SK-N-DZ (cell line): ENCODE measurements at places on chromosomes 1 and 21.

DNA sequence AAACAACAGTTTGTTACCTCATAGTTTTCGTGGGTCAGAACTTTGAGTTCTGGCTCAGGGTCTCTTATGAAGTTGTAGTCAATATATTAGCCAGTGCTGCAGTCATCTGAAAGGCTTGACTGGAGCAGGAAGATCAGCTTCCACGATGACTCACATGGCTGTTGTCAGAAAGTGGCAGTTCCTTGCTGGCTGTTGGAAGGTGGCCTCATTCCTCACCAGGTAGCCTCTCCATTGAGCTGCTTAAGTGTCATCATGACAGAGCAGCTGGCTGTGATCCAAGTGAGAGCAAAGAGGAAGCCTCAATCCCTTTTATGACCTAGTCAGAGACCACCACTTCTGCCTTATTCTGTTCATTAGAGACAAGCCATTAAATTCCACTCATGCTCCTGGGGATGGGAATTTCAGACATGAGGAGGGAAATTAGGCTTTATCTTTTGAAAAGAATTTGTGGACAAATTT is 5.6 kb downstream of the OSBPL9 start:
- DNase-seq, result no peak

DNA sequence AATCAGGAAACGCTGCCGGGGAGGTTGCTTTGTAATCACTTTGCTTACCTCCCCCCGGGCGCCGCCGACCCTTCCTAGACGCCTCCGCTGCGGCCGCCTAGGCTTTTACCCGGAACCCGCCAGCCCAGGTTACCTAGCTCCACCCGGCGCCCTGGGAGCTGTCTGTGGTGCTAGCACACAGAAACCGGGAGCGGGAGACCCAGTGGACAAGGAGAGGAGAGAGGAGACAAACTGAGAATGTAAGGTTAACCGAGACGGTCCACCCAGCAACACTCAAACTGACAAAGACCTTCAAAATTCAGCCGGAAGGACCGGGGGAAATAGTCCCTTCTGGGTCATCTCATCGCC is 9.8 kb downstream of the BARHL2 start:
- DNase-seq, result no peak

DNA sequence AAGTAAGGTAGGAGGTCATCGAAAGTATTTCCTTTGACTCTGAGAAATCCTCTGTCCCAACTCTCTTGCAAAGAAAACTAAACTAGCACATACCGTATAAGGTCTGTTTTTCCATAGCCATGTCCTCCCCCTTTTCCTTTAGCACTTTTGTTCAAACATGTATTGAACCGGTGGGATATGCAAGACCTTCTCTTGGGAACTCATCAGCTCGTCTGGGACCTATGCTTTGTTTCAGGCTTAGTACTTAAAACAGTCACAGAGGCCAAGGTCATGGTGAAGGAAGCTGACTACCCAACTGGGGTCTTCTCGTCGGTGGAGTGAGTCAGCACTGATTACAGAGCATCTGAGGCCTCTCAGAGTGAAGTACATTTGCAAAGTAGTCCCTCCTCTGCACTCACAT is 185.0 kb downstream of the ZBTB18 start:
- DNase-seq, result no peak

DNA sequence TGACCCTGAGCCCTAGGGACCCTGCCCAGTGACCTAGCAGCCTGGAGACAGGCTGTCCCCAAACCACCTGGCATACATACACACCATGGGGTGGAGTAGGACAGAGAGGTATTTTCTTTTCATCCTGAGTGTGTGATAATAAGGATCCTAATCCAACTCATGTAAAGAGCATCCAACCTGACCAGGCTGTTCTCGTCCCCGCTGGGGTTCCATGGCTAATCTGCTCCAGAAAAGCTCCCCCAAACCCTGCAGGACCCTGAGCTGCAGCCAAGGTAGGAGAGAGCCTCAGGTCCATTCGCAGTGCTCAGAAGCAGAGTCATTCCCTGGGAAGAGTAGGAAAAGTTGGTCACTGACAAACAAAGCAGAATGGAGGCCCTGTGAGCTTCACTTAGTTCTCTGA is 31.4 kb downstream of the KCND3 start:
- no peak for DNase-seq

GRCh38 chr1:221487781-221488524 is 253.9 kb downstream of the DUSP10 start:
- no peak for DNase-seq

GRCh38 chr1:229225331-229225782 is 45.6 kb upstream of the RAB4A start:
- DNase-seq, result no peak

GRCh38 chr1:225998560-225999226 is 450 bp downstream of the SDE2 start:
- DNase-seq, result no peak

GRCh38 chr1:214303141-214303930 is 22.4 kb downstream of the SMYD2 start:
- DNase-seq, result no peak

DNA sequence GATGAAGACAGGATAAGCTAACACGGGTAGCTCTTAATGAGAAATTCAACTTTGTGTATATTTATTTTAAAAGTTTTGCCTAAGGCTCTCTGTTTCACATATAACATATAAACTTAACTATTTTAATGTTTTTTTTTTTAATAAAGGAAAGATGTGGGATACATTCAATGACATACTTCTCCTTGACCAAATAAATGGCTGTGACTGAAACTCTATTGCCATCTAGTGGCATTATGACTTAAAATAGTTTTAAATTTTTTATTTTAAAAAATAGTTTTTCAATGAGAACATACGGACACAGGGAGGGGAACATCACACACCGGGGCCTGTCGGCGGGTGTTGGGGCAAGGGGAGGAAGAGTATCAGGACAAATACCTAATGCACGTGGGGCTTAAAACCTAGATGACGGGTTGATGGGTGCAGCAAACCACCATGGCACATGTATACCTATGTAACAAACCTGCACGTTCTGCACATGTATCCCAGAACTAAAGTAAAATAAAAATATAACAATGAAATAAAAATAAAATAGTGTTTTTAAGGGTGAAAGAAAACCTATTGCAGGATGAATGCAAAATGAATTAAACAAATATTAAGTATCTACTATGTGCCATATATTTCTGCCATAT is 83.4 kb downstream of the LYST start:
- DNase-seq, result peak; percentile 21

DNA sequence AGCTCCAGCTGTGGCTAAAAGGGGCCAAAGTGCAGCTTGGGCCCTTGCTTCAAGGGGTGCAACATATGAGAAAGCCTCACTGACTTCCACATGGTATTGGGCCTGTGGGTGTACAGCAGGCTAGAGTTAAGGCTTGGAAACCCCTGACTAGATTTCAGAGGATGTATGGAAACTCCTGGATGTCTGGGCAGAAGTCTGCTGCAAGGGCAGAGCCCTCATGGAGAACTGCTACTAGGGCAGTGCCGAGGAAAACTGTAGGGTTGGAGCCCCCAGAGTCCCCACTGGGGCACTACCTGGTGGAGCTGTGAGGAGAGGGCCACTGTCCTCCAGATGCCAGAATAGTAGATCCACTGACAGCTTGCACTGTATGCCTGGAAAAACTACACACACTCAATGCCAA is 69.5 kb downstream of the XCL2 start:
- no peak for DNase-seq

DNA sequence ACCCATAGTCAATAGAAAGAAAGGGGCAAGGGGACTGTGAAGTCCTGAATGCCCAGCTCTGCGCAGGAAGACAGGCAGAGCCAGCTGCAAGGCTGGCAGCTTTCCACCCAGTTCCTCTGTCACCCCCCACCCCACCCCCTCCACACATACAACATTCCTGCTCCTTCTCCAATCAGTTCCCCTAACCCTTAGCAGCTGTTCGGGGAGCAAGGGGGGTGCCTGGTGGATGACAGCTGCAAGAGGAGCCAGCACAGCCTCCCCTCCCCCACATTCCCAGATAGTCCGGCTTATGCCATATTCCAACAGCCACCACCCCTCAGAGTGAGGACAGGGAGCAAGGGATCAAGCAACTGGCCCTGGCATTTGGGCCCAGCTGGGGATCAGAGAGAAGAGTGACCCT is 9.7 kb downstream of the ARHGEF2 start:
- DNase-seq, result no peak

- DNase-seq, result no peak
Observed at GRCh38 chr1:156899956-156900718, 6.6 kb downstream of the PEAR1 start.

GRCh38 chr21:44568667-44569556 is 4.6 kb upstream of the KRTAP10-4 start:
- no peak for DNase-seq

- DNase-seq, result no peak
Observed at GRCh38 chr1:70140343-70140742, 65.0 kb downstream of the LRRC40 start.

DNA sequence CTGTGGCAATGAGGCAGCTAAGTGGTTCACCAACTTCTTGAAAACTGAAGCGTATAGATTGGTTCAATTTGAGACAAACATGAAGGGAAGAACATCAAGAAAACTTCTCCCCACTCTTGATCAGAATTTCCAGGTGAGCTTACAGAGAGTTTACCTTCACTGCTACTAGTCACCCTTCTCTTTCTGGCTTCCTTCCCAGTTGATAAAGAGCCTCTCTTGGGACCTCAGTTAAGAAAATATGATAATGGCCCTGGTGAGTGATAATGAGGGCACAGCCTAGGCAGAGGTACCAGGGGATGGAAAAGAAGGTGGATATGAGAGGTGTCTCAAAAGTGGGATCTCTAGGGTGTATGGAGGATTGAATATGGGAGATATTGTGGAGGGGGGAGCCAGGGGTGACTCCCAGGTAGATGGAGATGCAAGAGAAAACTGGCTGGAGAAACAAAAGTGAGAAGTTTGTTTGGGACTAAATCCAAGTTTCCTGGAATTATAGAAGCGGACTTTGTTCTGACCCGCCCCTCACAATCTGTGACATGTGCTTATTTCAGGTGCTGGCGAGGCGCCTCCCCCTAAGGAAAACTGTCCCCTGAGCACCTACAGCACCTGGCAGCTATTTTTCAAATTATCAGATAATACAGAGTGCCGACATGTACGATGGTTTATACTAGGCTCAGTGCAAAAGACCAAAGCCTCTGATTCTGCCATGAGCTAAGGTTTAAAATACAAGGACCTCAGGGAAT is 13.7 kb downstream of the MTARC2 start:
- DNase-seq, result no peak

DNA sequence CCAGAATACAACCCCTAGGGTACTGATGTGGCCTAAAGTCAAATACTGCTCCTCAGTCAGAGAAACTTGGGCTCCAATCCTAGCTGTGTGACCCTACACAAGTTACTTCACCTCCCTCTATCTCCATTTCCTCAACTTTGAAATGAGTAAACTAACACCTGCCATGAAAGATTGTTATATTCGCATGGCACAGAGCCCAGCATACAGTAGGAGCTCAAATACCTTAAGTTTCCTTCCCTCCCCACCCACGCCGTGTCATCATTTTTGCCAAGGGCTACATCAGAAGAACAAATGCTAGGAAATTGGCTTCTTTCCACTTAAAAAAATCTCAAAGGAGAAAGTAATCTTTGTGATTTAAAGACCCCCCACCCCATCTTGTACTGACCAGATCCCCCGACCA is 22.2 kb upstream of the ZNF362 start:
- DNase-seq, result no peak

GRCh38 chr1:224175617-224176016 is 7.4 kb upstream of the DEGS1 start:
- peak; percentile 59 for DNase-seq

- no peak for DNase-seq
Observed at GRCh38 chr1:167367705-167368104, 147.0 kb downstream of the POU2F1 start.

DNA sequence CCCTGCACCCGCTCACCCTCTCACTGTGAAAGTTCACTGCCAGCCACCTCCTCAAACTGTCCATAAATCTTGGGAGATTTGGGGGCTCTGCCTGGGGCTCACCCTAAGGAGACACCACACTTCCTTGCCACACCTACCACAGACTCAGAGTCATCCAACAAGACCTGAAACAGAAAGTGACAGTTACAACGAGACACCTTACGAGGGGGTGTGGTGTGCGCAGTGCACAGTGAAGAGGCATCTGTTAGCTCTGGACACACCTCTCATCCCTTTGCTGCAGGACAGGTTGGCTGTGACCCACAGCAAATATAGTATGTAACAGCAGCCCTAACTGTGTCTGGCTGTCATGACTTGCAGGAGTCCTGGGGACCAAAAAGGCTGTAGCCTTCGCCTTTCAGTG is 190.2 kb downstream of the NR5A2 start:
- DNase-seq, result no peak

DNA sequence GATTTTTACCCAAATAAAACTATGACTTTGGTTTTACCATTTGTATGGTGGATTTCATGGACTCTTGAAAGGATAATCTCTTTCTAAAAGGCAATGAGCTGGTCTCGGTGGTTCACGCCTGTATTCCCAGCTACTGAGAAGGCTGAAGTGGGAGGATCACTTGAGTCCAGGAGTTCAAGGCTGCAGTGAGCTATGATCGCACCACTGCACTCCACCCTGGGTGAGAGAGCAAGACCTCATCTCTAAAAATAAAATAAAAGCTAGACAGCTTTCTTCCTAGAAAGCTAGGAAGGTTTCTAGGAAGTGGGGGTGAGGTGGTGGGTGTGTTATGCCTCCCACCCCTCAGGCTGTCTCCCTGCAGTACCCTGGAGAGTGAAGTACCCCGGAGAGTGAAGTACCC is 54.0 kb upstream of the L1TD1 start:
- no peak for DNase-seq

DNA sequence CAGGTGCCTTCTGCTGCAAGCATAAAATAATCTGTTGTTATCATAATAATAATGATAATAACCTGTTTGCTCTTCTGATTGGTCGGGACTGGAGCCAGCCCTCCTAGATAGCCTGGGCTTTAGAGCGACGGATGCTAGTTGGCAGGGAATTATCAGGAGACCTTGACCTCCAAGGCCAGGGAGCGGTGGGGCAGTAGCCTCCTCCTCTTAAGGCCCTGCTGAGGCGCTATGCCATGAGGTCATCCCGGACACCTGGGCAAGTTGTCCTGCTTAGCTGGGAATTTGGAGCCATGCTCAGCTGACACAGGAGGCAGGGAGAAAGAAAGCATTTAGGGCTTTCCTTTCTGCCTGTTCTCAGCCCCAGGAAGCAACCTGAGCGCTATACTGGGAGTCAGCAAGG is 15.6 kb downstream of the C1orf115 start:
- DNase-seq, result no peak

GRCh38 chr1:211024901-211025300 is 109.0 kb downstream of the KCNH1 start:
- no peak for DNase-seq

DNA sequence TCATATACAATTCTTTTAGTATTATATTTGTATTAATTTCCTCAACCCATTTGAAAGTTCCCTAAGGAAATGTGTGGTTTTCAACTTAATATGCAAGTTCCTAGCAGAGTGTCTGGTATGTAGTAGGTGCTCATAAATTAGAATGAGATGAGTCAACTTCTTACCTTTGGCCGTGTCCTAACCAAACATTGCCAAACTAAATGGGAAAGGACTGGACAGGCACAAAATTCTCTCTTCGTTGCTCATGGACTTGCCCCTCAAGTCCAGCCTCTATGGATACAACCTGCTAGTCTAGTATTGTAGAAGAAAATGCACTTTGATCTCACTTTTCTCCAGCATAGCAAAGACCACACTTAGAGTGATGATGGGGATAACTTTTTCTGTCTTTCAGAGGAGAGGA is 11.6 kb upstream of the MRPS14 start:
- DNase-seq, result no peak

GRCh38 chr1:193890935-193891334 is 704.5 kb upstream of the B3GALT2 start:
- no peak for DNase-seq

- no peak for DNase-seq
Observed at GRCh38 chr1:209585672-209586071, 2.2 kb downstream of the CAMK1G start.

GRCh38 chr1:150967936-150968335 is 6.7 kb downstream of the CERS2 start:
- no peak for DNase-seq

- no peak for DNase-seq
Observed at GRCh38 chr1:98059620-98060019, 138.8 kb upstream of the DPYD start.
